ENCODE measurements at places on chromosomes 4 and X. TPM values are rescaled to one million over a fixed set of nuclear protein-coding genes. Genes with fewer than 3 reads are reported as not detected.

DNA sequence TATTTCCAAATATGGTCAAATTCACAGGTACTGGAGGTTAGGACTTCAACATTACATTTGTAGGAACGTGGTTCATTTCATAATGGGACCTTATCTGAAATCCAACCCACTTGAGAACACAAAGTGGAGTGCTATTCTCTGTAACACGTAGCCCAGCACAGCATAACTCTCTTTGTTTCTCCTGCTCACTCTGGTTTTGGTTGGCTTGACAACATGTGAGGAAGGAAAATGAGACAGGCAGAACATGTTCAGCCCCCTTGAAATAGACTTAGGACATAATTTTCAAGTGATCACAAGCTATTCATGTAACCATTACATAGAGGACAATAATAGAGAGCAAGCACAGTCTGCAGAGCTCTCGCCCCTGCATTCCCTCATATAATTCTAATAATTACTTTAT is 115.1 kb upstream of the SMIM10 start:
- DNase-seq = no peak
- H3K4me3 ChIP-seq = no peak overlapping the region
- no peaks in the 10 kb centered on the region for H3K36me3 ChIP-seq
- no peaks in the 10 kb centered on the region for H3K4me1 ChIP-seq

- no peak overlapping the region for H3K4me3 ChIP-seq
- no peaks in the 10 kb centered on the region for H3K4me1 ChIP-seq
- no peak overlapping the region for H3K27ac ChIP-seq
- DNase-seq = no peak
- H3K27me3 ChIP-seq = no peaks in the 10 kb centered on the region
Observed at GRCh38 chrX:136863826-136864225, 16.7 kb downstream of the RBMX start.

The EMCN gene
- 17.6 TPM for total RNA-seq

The SRPX2 gene
- total RNA-seq = 2.3 TPM

- no peak overlapping the region for H3K27ac ChIP-seq
- no peaks in the 10 kb centered on the region for H3K36me3 ChIP-seq
- no peaks in the 10 kb centered on the region for H3K27me3 ChIP-seq
- no peaks in the 10 kb centered on the region for H3K4me1 ChIP-seq
- H3K4me3 ChIP-seq = no peak overlapping the region
Observed at GRCh38 chr4:143230683-143231082, 46.0 kb downstream of the USP38 start.

GRCh38 chr4:121199742-121200561 is 35.8 kb upstream of the TNIP3 start:
- no peaks in the 10 kb centered on the region for H3K36me3 ChIP-seq
- no peak overlapping the region for H3K27ac ChIP-seq
- no peaks in the 10 kb centered on the region for H3K4me1 ChIP-seq
- no peak for DNase-seq
- H3K27me3 ChIP-seq = no peaks in the 10 kb centered on the region

DNA sequence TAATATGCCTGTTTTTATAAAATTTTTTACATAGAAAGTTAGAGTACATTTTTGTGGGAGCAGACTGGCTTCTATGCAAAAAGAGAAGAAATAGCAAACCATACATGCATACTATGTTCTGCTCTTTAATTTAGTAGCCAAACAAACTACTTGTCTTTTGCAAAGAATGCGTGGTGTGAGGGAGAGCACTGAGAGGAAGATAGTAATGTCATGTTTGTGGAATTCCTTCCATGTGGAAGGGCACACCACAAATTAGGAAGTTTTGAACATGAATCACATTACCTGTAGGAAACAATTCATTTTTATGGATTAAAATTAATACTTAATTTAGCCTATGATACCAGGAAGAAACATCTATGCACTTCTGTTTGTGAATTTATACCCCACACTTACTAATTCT is 1529.1 kb upstream of the ADGRL3 start:
- H3K36me3 ChIP-seq = no peaks in the 10 kb centered on the region
- DNase-seq = no peak
- no peaks in the 10 kb centered on the region for H3K27me3 ChIP-seq
- no peaks in the 10 kb centered on the region for H3K4me1 ChIP-seq
- H3K4me3 ChIP-seq = no peak overlapping the region

All from ovary (tissue), 10 donors.